Suppressor macrophage treated with lipopolysaccharide for 4 hours (primary cell): ENCODE measurements at places on chromosomes 1 and 21.

GRCh38 chr21:43196826-43197225 lies 28.0 kb downstream of the CRYAA start:
- no peak for DNase-seq

GRCh38 chr1:218945050-218945449 lies 228.6 kb upstream of the LYPLAL1 start:
- no peak for DNase-seq

- DNase-seq, result no peak
These were observed 7.3 kb downstream of the KIAA2013 start for GRCh38 chr1:11918799-11919519.

- peak; percentile 12 for DNase-seq
These were observed 265.8 kb downstream of the DPYD start for GRCh38 chr1:97654876-97655585.

DNA sequence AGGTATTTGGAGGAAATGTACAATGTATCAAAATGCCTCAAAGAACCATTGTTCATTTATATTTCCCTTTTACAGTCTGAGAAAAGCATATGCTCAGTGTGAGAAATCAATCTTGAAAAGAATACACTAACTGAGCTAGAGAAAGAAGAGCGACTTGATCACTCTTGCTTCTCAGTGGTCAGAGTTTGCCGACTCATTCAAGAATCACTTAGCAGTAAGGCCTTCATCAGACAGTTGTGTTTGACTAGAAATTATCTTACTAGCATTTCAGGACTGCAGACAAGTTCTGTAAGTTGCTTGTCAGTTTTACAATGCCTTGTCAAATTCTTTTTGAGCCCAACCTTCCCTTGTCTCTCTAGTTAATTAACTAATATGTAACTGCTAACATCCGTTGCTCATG lies 12.9 kb downstream of the RGS18 start:
- no peak for DNase-seq

DNA sequence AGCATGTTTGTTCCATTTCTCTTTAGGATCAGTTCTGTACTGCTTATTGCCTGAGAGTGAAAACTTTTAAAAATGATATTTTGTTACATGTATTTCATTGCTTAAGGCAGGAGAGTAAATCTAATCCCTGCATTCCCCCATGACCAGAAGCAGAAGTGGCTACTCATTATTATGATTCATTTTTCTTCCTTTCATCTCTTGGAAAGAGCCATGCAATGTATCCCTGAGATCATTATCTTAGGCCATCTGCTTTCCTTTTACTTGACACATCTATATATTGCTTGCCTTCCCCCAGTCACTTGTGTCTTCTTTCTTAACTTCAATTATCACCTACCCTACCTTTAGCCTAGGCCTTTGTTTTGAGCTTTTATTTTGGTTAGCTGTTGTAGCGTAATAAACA lies 430.4 kb upstream of the CHRM3 start:
- DNase-seq, result peak; percentile 4

DNA sequence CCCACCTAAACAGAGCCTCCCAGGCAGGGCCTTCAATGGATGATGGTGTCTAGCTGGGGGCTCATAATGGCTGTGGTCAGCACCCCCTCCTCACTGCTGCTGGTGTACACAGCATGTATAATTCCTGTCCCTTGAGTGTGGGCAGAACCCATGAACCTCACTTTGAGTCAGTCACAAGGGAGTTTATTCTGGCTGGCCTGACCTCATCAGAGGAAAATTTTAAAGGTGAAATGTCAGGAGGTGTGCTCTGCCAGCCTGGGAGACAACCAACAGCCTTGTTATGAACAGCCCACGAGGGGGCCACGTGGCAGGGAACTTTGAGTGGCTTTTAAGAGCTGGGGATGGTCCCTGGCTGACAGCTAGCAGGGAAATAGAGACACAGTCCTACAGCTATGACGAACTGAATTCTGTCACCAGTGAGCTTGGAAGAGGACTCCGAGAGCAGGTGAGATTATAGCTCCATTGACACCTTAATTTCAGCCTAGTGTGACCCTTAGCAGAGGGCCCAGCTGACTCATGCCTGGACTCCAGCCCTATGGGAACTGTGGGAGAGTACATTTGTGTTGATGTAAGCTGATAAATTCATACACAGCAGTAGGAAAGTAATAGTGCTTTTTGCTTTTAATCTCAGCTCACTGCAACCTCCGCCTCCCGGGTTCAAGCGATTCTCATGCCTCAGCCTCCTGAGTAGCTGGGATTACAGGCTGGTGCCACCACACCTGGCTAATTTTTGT lies 73.5 kb upstream of the RUNX3 start:
- no peak for DNase-seq

DNA sequence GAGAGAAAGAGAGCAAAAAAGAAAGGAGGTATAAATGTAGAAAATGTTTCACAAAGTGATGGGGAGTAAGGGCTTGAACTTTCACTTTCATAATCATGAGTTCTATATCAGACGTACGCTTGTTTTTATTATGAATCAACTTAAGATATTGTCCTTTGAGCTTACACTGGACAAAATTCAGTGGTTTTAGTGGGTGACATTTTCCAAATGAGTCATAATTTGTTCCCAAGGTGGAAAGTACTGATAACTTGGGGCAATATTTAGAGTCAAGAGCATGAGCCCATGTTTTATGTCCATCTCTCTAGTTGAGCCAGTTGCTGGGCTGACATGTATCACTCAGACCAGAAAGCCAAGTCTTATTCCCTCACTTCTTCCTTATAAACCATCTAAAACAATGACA lies 161.6 kb downstream of the CHRM3 start:
- peak; percentile 20 for DNase-seq

DNA sequence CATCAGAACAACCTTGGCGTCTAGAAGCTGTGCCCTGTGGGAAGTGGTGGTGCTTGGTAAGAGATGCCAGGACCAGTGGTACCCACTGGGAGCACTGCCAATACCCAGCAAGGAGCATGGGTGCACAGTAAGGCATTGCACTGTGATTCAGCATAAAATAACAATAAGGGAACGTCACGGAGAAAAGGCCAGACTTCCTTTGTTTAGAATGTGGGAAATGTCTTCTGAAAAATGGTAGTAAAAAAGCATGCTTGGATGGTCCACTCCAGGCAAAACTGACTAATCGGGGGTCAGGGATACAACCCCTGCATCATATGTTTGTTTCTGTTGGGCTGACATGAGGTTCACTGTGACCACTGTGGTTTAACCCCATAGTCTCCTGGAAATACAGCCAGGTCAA lies 14.7 kb downstream of the METTL18 start:
- no peak for DNase-seq

- no peak for DNase-seq
These were observed 468.5 kb downstream of the PCP4 start for GRCh38 chr21:40335704-40336103.

DNA sequence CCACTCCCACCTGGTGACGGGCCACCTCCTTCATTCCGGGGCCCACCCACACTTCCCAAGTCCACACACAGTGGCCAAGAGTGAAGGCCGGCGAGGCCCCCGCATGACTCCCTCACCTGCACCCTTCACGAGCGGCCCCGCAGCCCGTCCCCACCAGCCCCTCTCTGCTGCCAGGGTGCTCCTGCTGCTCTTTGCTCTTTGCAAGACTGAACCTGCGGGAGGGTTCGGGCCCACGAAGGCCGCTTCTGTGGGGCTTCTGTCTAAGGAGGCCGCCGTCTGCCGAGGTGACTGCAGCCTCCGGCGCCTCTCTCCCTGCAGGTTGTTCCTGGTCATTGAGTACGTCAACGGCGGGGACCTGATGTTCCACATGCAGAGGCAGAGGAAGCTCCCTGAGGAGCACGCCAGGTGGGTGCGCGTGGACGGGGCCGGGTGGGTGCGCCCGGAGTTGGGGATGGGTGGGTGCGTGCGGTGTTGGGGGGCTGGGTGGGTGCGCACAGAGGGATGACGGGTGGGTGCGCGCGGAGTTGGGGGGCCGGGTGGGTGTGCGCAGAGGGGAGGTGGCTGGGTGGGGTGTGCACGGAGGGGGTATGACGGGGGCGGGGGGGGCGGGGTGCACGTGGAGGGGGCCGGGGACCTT lies 25.3 kb downstream of the FAAP20 start:
- no peak for DNase-seq

GRCh38 chr1:51842261-51842660 lies 36.3 kb downstream of the NRDC start:
- no peak for DNase-seq

DNA sequence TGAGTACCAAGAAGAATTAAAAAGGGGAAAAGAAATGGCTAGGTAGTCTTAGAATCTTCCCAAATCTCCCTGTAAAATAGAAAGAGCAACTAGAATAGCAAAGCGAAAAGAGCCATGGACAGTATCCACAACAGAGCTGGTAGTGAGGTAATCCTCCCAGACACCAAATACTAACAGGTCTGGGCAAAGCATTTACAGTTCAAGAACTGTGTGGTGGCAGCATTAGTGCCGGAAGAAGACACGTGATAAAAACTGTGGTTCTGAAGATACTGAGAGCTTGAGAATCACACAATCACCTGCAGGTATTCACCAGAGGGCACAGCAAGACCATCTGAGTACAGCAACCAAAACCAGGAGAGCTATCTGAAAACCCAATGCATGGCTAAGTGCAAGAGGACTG lies 31.8 kb upstream of the OLIG2 start:
- DNase-seq, result no peak
